ENCODE measurements at places on chromosomes 7 and 10.

DNA sequence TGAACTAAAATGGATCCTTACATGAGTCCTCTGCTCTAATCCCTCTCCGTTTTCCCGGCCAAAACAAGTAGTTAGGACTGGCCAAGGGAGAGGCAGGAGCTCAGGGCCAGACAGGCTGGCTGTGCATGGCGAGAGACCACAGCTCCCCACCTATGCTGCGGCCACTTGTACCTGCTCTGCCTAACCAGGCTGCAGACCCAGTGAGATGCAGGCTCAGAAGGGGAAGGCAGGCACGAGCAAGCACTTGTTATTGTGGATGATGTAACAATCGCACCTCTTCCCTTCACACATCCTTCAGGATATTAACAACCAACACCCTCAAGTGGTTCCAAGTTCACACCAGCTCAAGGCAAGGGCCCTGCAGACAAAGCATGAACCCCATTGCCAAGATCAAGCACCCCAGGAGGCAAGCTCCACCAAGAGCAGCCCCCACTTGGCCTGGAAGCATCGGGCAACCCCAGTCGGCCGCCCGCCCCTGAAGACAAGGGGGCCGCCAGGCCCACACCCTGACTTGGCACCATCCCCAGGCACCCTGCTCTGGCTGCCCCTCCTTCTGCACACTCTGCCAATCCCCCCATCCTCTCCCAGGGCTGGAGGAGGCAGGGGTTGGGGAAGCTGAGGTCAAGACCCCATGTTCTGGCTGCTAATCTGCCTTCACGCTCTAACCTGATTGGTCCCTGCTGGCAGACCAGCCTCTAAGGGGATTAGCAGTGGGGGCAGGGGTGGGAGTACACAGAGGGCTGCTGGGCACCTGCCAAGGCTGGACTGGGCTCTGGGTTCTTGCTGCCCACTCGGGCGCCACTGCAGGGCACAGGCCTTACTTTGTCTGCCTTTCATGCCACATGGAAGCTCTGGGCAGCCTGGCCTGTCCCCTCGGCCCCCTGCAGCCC is 111.3 kb downstream of the SLIT1 start:
- DNase-seq, result no peak

GRCh38 chr7:102973096-102973802 is 60.4 kb downstream of the LRRC17 start:
- no peak for DNase-seq

DNA sequence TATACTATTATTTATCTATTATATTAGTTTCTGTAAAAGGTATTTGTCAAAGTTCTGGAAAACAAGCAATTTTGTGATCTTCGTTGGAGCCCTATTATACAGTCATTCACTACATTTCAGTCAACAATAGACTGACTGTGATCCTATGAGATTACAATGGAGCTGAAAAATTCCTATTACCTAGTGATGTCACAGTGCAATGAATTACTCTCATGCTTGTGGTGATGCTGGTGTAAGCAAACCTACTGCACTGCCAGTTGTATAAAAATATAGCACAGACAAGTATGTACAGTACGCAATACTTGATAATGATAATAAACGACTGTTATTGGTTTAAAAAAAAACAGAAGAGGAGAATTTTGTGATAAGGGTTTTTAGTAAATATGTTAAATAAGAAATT is 21.4 kb downstream of the OR6V1 start:
- no peak for DNase-seq

DNA sequence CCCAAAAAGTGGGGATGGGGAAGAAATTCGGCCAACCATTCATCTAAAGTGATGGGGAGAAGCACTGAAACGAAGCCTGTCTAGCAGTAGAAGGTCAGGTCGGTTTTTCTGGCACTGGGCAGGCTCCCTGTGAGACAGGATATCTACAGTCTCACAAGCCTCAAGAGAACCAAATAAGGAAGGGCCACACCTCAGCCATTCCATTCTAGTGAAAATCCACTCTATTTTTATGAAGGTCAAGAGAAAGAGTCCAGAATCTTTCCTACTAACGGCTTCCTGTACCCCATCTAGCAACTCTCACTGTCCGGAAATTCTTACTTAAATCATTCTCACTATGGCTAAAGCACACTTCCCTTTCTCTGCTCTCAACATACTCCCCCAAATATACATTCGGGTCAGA is 267.1 kb downstream of the PRPF18 start:
- DNase-seq, result no peak

GRCh38 chr7:94294471-94295131 is 100.1 kb upstream of the COL1A2 start:
- no peak for DNase-seq

DNA sequence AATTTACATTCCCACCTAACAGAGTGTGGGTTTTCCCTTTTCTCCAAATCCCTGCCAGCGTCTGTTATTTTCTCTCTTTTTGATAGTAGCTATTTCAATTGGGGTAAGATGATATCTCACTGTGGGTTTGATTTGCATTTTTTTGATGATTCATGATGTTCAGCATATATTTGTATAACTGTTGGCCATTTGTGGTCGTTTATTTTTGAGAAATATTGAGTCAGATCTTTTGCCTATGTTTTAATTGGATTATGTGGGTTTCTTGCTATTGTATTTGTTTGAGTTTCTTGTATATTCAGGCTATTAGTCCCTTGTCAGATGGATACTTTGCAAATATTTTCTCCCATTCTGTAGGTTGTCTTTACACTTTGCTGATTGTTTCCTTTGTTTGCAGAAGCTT is 193.8 kb downstream of the ABCA13 start:
- DNase-seq, result no peak

DNA sequence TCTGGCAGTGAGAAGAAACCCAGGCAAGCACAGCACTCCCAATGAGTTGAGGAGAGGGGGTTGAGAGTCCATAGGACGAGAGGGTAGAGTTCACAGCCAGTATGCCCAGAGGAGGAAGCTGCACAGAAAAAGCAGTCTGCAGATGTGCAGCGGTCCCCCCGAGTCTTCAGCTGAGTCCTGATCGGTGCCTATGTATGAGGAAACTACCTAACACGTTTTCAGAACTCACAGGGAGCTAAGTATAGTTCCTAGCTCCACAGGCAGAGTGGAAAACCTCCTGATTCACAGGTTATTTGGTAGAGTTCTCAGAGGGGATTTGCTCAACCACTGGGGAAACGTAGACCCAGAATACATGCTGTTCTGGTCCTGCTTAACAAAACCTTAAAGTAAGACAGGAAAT is 271.3 kb upstream of the CNTNAP2 start:
- DNase-seq, result no peak

DNA sequence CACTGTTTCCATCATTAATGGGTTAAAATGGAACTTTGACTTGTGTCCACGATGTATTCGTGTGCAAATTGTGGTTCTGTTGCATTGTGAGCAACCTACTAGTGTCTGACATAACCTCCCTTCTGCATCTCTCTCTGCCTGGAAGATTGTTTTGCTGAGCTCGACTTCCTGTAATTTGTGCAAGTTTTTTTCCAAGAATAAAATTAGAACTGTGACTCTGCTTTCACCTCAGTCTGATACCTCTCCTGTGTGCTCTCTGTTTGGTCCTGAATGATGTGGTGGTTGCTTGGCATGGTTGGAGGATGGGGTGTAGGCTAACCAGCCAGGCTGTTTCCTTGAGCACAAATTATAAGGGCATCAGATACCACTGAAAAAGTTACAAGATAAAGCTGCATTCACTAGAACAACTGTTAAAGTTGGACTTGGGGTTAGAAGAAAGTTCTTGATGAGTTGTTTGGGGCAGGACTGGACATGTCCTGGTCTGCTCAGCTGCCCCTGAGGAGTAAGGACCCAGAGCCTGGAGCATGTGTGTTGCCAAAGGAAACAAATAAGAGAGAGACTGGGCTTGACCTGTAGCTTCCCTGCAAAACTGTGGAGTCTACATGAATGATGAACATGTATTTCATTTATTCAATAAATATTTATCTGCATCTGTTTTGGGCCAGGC is 1.9 kb upstream of the VOPP1 start:
- DNase-seq, result no peak

DNA sequence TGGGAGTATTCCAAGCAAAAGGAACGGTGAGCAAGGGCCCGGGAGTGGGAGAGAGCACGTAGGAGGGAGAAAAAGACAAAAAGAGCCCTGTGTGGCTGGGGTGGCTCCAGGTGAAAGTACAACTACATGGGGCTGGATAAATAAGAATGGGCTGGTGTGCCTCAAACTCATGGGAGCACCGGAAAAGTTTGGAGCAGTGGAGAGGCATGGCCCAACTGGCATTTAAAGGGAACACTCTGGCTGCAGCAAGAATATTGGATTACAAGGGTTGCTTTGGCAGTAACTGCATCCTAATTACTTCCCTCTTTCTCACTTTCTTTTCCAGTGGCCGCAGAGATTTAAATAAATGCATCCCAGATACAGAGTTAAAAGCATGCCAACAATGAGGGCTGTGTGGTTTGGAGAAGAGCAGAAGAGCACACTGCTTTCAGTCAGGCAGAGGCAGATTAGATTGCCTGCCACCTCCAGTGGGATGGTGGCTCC is 39.1 kb upstream of the HERPUD2 start:
- DNase-seq, result no peak

DNA sequence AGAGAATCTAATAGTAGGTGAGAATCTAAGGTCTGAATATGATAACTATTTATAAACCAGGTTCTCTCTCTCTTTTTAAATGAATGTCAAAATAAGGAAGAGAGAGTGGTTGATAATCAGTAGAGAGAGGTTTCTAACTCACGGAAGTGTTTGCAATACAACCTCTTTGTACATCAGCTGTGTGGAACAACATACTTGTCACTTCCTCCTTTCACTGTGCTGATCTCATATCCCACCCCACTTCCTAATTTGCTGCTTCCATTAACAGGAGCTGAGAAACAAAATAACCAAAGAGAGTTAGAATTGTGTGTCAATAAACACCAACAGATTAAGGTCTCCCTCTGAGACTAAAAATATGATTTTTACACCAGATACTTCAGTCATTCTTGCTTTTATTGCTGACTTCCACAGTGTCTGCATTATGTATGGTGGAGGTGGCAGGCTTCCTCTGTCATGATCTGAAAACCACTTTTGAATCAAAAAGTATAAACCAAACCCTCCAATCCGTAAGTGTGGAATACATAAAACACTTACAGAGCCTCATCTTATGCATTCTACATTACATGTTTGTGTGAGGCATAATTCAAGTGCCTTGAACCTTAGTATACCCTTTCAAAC is 25.0 kb downstream of the CACUL1 start:
- no peak for DNase-seq

Measured in stimulated activated CD8-positive, alpha-beta memory T cell treated with anti-CD3 and anti-CD28 coated beads, Interleukin-7, amount 100 ng/mL, for 1 hour (primary cell).